Upper lobe of right lung (tissue), 1 donor: ENCODE measurements at places on chromosomes 6 and 20. TPM values are rescaled to one million over a fixed set of nuclear protein-coding genes. Genes with fewer than 3 reads are reported as not detected.

GRCh38 chr20:62168061-62168460, 14.8 kb upstream of the MTG2 start:
- no peak for DNase-seq

DNA sequence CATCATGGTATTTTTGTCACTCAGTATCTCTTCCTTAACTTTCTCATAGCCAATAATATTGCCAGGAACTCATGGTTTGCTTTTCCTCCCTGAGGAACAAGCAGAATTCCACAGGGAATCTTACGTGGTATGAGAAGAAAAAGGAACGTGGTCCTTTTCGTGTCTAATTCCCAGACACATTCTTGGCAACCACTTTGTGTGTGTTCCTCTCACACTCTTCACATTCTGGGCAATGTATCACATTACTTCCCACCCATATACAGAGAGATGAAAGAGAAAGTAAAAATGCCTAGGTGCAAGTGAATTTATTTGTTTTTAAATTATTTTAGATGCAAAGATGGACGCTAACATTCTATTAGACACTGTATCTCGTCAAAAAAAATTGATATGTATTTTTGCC, 102.7 kb downstream of the PTPRK start:
- no peak for DNase-seq

The RNF5 gene
- 44.6 TPM for total RNA-seq

The GSTA2 gene
- not detected for total RNA-seq

The UBE3D gene
- total RNA-seq = 4.4 TPM

The VGLL2 gene
- not detected for total RNA-seq
